IPS DF 6.9 (cell line): ENCODE measurements at places on chromosomes 7 and 10.

DNA sequence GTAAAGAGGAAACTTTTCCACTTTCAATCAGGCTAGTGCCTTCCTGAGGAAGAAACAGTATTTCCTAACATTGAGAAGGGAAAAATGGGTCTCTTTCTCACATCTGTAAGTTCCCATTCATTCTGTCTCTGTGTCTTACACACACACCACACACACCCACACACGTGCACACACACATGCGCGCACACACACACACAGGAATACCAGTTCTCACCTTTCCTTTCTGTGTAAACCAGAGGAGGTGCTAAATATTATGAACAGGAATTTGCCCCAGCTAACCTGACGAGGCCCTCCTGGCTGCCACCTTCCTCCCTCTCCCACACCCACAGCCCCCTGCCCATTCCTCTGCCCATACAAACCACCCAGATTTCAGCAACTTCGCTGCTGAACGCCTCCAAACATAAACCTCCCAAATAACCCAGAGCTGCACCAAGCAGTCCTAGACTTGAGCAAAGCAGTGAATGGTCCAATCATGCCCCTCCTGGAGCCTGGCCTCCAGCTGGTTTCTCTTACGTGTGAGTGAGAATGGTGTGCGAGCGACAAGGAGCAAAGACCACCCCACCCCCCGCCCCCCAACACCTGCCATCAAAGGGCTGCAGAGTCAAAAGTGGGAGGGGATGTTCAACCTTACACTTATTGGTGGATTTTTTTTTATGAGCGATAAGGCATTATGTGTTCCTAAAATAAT, 190.5 kb downstream of the HECW1 start:
- DNase-seq: no peak

DNA sequence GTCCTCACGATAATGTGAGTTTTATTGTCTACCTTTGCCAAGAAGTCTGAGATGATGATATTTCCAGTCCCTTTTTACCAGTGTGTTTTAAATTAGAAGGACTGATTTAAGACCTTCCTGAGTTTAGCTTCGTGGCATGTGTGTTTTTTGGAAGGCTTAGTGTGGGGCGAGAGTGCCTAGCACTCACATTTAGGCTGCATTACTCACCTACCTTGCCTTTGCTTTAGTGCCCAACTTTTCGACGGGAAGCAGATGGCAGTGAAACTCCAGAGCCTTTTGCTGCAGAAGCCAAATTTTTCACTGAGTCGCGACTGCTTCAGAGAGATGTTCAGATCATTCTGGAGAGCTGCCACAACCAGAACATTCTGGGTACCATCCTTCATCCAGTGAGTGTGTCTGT, 50.9 kb downstream of the SND1 start:
- DNase-seq: no peak

GRCh38 chr7:37411444-37412034, 37.1 kb downstream of the ELMO1 start:
- DNase-seq: no peak

GRCh38 chr7:93013446-93014061, 104.2 kb downstream of the SAMD9 start:
- DNase-seq: no peak

DNA sequence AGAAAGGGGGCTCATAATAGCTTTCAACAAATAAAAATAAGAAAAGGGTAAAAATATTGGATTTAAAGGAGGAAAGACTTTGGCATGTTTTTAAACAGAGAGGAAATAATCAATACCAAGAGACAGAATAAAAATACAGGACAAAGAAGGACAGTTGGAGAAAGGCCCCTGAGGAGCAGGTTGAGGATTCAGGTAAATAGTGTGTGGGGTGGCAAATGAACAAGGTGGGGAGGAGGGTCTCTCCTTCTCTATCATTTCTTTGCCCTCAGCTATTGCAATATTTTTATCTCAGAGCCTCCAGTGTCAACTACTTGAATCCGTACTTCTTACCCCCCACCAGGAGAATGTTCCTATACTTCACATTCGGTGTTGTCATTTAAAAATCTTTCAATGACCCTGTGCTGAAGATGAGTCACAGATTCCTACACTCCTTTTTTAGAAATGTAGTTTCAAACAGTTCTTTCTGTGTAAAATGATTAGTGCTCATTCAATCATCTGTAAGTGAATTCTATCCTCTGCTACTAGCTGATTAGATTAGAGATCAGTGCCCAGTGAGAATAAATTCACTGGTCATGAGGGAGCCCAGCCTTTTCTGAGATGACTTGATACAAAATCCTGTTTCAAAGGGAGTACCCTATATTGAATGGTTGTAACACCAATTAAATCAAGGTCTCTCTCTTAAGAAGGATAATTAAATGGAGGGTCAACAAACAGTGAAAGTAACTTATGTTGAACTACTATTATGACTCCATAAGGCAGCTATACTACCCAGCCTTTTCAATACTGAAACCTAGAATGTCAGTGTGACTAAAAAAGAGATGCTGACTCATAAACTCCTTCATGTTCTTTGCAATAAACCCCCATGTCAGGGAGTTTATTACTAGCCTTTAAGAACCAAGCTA, 50.4 kb upstream of the WNT16 start:
- DNase-seq: no peak

- no peak for DNase-seq
Observed at GRCh38 chr7:150363370-150363769, 5.3 kb upstream of the REPIN1 start.

DNA sequence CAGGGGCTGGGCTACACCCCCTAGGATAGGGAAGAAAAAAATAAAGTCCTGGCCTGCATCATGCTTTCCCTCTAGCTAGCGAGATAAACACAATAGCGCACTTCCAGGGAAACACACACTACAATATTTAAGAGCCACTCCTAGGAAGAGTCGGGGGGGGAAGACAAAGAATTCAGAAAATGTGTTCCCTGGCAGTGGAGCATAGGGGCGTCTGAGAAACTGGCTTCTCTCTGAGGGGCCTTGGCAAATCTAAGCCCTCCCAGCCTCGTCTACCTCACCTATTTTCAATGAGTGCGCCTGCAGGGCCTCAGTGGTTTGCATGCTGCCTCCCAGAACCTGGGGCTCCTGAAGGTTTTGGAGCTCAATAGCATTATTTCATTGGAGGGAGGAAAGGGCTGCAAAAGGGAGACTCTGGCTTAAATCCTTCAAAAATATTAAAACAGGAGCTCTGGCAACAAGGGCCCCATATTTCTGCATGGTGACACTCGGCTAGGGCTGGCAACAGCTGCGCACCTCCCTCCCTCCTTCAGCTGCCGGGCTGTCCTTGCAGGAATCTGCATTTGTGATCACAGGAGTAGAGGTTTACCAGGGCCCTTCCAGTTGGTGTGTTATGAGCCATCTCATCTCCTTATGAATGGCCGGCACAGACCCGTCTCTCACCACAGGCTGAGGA, 10.8 kb downstream of the ANXA11 start:
- DNase-seq: no peak

DNA sequence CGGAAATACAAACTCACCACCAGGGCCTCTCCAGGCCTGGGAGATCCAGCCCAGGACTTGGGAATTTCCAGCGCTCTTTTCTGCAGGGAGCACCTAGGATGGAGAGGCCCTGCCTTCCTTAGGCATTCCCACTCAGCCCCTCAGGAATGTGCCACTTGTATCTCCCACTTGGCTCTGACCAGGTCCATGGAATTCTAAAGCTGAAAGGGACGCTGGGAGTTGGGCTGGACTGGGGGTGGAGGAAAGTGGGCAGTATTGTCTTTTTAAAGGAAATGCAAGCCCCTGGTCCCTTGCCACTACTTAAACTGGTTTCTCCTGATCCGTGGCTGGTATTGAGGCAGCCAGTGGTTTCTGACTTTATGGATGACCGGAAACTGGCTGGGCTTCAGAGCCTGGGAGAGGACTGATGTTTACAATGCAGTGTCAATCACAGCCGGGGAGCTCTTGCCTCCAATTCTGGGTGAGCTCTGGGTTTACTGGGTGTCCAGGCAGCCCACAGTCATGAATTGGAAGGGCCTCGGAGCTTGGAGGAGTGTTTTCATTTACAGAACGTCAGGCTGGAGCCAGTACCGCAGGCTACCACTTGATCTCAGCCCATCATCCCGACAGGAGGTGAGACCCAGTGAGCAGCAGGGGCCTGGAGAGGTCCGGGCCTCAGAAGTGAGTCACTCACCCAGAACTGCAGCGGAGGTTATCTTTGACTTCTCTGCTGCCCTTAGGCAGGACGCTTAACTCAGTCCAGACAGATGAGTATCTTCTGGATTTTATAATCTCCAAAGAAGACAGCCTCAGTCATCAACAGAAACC, 27.3 kb downstream of the AGAP3 start:
- DNase-seq: no peak

DNA sequence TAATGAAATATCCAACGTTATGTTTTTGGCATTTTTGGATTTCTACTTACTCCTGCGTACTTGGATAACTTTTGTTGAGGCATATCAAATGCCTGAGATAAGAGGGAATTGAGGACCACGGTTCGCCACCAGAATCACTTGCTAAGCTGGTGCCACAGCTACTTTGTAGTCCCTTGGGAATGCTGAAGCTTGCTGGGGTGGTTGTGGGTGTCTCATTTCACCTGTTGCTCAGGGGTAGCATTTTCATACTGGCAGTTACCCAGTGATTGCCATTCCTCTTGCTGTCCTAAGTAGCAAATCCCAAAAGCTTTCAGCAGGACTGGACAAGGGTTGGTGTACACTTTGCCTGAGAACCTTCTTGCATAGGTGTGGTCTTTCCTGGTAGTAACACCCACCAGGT, 75.2 kb downstream of the CREB5 start:
- no peak for DNase-seq
